A549 treated with CORT108297 at 1 μM for 4 hours (cell line): ENCODE measurements at places on chromosomes 12 and 14. TPM values are rescaled to one million over a fixed set of nuclear protein-coding genes. Genes with fewer than 3 reads are reported as not detected.

TOMM20L gene
- not detected in 5 replicates for total RNA-seq

LTBR gene
- 168 to 231 TPM (median 214 TPM) in 5 replicates for total RNA-seq

POTEG gene
- total RNA-seq: not detected in 5 replicates

MAP1LC3B2 gene
- total RNA-seq: 1.1 to 1.7 TPM (median 1.4 TPM) in 5 replicates

KLRK1 gene
- total RNA-seq: 0.08 TPM in 1 of 5 replicates, not detected in the others

RILPL2 gene
- 1.4 to 2.0 TPM (median 1.8 TPM) in 5 replicates for total RNA-seq

IFNG-AS1 gene
- not detected in 5 replicates for total RNA-seq

PTGER2 gene
- 1.6 to 2.5 TPM (median 1.8 TPM) in 5 replicates for total RNA-seq
